ENCODE measurements at places on chromosomes 13 and 19.

DNA sequence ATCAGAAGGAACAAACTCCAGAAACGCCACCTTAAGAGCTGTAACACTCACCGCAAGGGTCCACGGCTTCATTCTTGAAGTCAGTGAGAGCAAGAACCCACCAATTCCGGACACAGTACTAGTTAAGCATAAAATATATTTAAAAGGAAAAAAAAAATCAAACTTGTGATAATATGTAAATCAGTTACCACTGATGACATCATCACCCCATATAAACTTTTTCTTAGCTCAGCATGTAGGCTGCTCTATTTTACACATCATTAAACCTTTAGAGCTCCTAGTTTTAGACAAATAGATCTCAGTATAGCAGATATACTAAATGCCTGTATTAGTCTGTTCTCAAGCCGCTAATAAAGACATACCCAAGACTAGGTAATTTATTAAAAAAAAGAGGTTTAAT is 668.1 kb downstream of the PCDH9 start:
- no peak for DNase-seq

GRCh38 chr19:34345947-34346351 is 19.0 kb upstream of the GPI start:
- DNase-seq, result peak; percentile 72

GRCh38 chr13:110307767-110308655 is 927 bp downstream of the COL4A2 start:
- no peak for DNase-seq

DNA sequence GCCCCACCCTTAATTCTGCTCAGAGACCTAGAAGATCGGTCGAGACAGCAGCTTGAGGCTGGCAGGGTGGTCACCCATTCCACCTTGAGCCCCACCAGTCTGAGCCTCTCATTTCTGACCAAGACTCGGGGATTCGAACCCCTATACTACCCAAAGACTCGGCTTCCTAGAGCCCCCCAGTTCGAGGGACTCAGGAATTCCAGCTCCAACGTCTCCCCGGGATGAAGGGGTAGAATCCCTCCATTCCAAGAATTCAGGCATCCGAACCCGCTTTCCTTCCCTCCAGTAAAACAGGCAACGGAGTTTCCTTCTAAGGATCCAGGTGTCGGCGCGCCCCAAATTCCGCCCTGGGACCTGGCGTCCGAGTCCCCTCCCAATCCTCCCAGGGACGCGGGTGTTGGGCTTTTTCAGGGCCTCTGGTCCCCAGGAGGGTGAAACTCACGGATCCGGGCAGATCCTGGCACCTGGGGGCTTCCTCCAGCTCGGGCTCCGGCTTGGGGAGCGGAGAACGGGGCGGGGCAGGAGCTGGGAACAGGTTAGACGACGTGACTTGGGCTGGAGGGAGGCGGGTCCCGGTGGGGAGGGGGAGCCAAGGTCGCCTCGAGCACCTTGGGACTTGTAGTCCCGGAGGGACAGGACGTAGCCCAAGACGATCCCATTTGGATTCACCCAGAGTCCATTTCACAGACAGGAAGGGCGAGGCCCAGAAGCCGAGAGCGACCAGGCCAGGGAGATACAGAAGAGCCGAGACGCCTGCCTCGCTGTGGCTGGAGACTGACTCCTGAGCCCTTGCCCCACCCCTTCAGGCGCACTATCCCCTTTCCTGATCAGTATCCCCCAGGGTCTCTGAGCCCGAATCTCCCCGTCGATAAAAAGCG is at the start of gene PPP1R13L:
Gene PPP1R13L, minus strand, starts transcription at position 513 of the 878 bp plus-strand sequence. CDS start 6,751 bp downstream, outside the sequence.
- DNase-seq, result peak; percentile 74

- no peak for DNase-seq
Measured at GRCh38 chr19:41377977-41378709, 1.8 kb downstream of the TMEM91 start.

DNA sequence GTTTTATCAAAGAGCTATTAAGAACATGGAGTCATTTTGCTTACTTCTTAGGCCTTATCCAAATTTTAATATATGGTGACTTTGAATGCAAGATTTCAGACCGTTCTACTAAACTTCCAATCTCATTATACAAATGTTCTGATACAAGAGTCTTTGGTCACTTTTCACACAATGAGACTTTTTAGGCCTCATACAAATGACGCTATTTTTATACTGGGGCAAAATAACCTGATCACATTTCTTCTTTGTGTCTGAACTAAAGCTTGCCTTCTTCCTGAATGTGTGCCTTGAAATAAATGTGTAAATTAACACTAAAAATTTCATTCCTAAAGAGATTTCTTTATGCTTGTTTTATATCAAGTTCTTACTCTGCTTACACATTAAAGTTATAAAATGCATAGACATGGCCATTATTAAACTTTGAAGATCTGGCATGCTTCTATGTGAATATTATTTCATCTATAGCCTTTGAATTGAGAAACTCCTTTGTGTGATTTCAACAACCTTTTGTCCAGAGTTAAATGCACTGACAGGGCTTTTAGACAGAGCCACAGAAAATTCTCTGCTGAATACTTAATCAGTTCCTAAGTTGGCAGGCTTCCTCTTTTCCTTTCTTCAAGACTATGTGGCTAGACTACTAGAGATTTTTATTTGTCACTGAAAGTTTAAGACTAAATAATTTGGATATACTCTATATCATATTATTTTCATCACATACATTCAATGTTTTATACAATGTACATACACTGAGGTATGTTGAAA is 86.1 kb downstream of the EDNRB start:
- DNase-seq, result no peak

DNA sequence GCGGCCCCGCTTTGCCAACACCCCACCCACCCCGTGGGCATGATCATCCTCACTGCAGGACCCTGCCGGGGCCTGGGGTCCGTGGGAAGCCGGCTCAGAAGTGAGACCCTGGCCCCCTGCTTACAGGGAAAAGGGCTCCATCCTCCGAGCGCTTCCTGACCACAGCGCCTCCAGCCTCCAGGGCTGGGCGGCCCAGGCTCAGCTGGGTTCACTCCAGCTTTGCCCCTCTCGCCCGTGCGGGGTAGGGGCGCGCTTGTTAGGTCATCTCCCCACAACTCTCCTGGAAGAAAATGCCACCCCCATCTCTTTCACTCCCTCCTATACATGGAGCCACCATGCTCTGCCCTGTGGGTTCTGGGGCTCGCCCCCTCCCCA is 6.6 kb upstream of the C1QTNF9B start:
- no peak for DNase-seq

DNA sequence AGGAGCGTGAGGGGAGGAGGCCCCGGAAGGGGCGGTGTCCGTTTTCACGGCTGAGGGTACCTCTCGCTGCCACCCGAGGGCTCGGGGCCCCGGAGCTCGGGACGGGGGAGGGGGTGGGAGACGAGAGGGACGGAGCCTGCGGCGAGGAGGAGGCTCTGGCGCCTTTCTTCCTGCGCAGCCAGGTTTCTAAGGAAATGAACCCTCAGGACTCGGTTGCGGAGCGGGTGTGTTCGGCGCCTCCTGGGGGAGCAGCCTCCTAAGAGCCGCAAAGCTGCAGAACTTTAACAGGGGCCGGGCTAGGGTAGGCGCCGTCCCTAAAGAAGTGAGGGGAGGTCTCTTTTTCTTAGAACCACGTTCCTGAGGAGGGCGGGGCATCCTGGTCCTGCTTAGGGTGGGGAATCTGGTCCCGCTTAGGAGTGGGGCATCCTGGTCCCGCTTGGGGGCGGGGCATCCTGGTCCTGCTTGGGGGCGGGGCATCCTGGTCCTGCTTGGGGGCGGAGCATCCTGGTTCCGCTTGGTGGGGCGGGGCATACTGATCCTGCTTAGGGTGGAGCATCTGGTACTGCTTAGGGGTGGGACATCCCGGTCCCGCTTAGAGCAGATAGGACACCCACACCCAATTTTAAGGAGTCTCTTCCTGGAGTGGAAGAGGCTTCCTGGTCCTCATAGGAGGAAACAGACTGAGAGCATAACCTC is 6.2 kb downstream of the SYT5 start:
- DNase-seq, result peak; percentile 39

DNA sequence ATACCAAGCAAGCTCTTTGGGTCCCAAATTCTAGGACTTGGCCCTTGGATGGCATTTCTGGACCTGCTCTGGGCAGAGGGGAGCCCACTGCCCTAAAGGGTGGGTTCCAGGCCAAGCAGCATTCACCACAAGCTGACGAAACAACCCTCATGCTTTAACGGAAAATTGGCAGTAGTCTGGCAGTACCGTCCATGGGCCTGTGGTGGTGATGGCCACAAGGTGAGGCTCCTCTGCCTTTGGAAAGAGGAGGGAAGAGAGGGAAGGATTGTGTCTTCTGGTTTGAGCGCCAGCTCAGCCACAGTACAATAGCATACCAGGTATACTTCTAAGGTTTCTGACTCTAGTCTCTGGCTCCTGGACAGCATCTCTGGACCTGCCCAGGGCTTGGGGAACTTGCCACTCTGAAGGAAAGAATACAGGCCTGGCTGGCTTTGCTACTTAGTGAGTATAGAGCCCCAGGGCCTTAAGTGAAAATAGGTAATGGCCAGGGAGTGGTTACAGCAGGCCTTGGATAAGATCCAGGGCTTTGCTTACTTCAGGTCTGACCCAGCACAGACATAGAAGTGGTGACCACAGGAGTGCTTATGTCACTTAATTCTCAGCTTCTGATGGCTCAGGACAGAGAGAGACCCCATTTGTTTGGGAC is 595.5 kb downstream of the LMO7 start:
- no peak for DNase-seq

DNA sequence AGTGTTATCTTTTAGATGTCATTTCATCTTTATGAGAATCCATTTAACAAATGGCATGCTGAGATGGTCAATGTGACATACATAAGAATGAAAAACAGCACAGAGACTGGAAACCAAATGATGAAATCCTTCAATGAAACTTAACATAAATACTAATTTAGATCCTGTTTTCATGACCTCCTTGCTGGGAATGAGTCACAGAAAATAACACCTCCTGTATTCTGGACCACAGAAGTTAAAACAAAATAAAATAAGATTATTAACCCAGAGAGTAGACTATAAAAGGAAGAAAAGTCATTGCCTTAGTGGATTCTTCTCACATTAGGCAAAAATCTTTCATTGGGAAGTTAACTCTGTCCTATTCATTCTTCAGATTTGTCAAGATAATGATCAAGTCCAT is 1.6 kb downstream of the DIAPH3 start:
- no peak for DNase-seq

GRCh38 chr13:44079413-44080205 is 199.9 kb downstream of the LACC1 start:
- no peak for DNase-seq

- no peak for DNase-seq
Measured at GRCh38 chr19:53866865-53867224, 838 bp upstream of the MYADM start.

DNA sequence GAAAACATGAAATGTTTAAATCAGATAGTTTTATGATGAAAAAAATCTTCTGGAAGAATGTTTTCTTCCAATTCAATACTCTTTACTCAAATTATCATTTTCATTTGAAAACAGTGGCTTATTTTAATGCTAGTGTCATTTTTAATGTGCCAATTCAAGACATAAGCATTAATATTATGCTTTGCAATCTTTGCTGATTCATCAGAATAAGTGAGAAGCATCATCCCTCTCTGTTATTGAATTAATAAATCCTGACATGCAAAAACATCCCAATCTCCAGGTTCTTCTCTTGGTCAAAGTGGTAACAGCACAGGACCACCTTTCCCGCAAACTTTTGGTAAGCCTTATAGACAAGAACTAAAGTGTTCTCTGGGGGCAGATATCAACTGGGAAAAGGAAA is 3.8 kb downstream of the INTS6 start:
- no peak for DNase-seq

DNA sequence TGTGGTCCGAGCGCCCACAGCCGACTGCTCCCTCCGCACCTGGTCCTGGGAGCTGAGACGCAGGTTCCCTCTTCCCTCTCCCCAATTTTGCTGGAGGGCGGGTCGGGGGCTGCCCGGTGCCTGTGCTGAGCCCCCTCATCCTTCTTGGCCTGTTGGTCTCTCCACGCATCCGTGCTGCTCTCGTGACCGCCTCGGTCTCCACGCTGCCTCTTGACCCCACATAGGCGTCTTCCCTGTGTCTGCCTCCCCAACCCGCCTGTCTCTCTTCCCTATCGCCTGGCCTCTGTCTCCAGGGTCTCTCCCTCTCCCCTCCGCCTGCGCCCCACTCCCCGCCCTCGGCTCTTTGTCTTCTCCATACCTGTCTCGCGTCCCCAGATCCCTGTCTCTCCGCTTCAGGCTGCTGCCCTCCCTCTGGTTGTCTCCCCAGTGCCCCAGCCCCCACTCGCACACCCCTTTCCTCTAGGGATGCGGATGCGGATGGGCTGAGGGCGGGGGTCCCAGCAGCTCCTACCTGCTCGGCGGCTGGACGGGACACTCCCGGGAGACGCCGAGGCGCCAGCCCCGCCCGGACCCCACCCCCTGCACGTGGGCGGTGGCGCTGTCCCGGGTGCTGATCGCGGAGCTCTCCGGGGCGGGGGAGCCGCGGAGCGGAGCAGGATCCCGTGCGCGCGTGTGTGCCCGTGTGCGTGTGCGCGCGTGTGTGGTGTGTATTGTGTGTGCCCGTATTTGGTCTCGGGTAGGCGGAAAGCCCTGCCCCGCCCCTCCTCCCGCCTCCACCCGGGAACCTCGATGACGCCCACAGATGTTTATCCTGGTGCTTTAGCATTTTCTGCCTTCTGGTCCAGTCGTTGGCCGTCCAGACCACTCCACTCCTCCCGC is at the start of gene SYT5:
Gene SYT5, minus strand, starts transcription at position 684 of the 879 bp plus-strand sequence. CDS start 1,248 bp downstream, outside the sequence.
- DNase-seq, result peak; percentile 69

GRCh38 chr19:19120308-19121231 is 17.7 kb downstream of the TMEM161A start:
- peak; percentile 39 for DNase-seq

GRCh38 chr13:89029062-89029461 is 1357.9 kb downstream of the SLITRK5 start:
- no peak for DNase-seq

GRCh38 chr13:24649688-24650043 is 30.5 kb upstream of the ATP12A start:
- DNase-seq, result no peak

GRCh38 chr13:104015646-104016396 is 949.6 kb upstream of the SLC10A2 start:
- no peak for DNase-seq

- DNase-seq, result no peak
Measured at GRCh38 chr19:51799034-51799773, 4.2 kb downstream of the FPR3 start.

DNA sequence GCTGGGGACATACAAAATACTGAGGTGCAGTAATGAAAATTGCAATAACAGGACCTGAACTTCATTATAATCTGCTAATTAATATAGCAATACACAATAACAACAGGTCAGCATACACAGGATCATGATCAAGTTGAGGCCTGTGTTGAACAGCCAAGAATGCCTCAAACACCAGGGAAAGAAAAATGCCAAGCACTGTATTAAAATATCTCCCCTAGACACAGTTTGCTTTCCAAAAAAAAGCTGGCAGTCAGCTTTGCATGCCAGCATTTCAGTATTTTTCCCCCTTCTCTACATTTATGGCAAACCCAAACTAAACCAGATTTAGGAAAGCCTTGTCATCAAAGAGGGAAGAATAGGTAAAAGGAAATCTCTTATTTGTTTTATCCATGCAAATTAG is 226.9 kb downstream of the LHFPL6 start:
- DNase-seq, result no peak
